ENCODE measurements at places on chromosomes 6 and 20.

- DNase-seq = no peak
Measured at GRCh38 chr20:9839626-9840025, 750 bp upstream of the PAK5 start.

DNA sequence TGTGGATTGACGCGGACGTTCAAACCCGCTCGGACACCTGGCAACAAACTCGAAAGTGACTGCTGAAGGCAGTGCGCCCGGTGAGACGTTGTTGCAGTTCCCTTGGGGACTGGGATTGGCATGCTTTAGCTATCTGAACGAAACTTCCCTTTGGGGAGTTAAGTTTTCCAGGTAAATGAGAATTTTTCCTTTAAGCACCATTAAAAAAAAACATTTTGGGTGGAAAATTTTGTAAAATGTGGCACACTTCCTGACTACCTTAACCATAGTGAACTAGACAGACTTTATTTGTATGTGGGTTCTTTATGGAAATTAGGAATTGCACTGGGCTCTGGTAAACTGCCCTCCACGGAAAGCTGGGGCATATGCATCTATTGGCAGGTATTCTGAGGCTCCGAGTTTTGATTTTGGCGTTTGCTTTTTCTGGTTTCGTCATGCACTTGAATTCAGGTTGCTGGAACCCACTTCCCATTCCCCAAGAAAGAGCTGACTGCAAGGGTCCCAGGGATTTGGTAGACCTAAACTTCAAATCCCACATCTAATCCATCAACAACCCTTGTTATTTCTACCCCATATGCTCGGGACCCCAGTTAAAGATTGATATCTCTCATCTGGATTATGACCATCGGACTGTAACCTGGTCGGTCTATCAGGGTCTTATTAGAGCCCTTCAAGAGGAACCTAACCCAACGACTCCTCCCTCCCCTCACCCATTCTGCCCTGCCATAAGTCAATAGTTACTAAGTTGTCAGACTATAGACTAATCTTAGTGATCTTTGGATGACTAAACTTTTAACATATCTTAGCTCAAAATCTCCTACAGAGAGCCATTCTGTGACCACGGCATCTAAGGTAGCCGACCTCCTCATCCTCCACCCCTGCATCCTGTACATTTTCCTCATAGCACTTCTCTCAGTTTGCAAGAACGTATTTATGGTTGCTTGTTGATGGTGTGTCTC is 800 bp upstream of the DYNLT1 start:
- DNase-seq = no peak

DNA sequence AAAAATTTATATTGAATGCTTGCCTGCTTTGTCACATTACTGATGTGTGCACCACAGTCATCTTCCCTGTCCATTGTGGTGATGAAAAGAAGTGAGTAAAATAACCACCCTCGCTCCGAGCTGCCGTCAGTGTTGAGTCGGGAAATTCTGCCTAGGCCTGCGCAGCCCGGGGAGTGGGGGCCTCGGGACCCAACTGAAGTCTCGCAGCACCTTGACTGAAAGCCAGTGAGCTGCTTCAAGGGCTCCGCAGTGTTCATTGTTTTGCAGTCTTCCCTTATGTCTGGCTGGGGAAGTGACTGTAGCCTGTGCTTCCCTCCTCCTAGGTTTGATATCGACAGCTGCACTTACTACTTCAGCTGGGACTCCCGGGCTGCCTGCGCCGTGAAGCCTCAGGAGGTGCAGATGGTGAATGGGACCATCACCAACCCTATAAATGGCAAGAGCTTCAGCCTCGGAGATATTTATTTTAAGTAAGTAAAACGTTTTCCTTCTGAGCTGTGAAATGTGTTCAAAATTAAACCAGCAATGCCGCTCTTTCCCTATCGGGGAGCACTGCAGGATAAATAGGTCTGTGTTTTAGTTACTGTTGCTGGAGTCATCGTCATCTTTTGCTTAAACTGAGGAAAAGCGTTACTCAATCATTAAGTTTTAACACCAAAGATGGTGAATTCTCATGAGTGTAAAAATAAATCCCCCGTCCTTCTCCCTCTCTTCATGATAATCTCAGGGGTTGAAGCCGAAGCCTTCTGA is 32.7 kb upstream of the SLC22A1 start:
- DNase-seq = no peak

DNA sequence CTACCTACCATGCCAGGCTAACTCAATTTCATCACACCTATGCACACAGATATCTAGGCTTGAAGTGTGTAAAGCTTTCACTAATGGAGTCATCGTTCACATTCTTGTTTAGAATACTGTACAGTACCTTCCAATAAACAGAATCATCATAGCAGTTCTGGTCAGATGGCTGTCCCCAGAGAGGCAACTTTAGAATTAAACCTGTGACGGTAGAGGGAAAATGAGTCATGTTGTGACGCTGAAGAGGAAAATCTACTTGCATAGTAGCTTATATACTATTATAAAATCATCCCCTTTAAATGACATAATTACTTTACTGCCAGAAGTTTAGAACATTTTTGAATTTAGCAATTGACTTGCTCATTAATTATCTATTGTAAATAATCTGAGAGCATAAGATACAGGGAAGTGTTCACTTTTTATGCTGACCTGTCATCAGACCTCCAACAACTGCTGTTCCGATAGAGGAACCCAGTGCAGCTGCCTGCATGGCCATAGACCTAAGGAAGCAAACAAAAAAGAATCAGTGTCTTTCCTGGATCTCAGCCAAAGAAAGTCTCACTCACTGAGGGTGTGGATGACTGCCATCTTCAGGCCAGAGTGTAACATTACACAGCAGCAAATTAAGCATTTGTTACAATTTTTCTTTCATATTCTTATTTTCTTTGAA is 29.8 kb downstream of the RHAG start:
- DNase-seq = peak; percentile 77

Data from NB4 (cell line).